ENCODE measurements at places on chromosomes 1 and 21.

DNA sequence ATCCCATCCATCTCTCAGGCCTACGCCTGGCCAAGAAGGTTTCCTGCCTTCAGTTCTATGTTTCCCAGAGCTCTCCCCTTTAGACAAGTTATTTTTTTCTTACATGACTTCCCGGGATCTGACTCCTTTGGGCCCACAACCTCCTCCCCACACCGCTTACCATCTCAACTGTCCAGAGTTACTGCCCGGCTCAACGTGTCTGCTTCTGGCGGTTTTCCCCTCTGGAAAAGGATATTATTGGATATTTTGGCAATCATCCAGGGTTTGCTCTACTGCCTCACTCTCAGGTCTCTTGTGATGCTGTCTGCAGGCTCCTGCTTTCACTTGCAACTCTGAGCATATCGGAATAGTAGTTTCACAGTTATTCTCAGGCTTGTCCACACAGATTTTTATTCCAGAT is 318.2 kb upstream of the CAMK1G start:
- H3K27ac ChIP-seq: no peak overlapping the region
- no peak overlapping the region for H3K4me3 ChIP-seq
- DNase-seq: no peak
- H3K4me1 ChIP-seq: no peaks in the 10 kb centered on the region
- no peaks in the 10 kb centered on the region for H3K36me3 ChIP-seq

DNA sequence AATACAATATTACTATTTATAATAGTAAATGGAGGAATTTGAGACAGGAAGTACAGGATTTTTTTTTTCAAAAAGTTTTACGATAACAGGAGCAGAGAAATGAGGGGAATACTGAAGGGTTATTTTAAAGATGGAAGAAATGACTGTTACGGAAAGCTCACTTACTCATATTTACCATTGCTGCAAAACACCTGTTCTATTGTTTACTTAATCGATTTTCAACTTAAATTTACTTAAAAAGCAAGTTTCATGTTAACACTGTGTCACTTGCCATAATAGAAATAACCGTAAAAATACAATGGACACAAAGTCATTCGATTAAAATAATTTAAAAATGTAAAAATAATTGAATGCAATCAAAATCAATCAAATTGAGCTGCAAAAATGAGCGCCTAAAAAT is 3.4 kb upstream of the EXO1 start:
- DNase-seq: no peak
- no peaks in the 10 kb centered on the region for H3K36me3 ChIP-seq
- H3K27me3 ChIP-seq: no peaks in the 10 kb centered on the region
- no peak overlapping the region for H3K4me3 ChIP-seq

GRCh38 chr21:45478115-45478801 is 64.0 kb downstream of the SLC19A1 start:
- DNase-seq: no peak
- H3K27ac ChIP-seq: peak overlapping the region; percentile 68
- no peak overlapping the region for H3K4me3 ChIP-seq
- H3K27me3 ChIP-seq: no peaks in the 10 kb centered on the region
- peaks cover 7% of the 10 kb centered on the region for H3K4me1 ChIP-seq

GRCh38 chr21:32248571-32249461 is 30.0 kb downstream of the MIS18A start:
- H3K27ac ChIP-seq: no peak overlapping the region
- H3K4me1 ChIP-seq: no peaks in the 10 kb centered on the region
- DNase-seq: no peak
- no peaks in the 10 kb centered on the region for H3K27me3 ChIP-seq
- H3K4me3 ChIP-seq: no peak overlapping the region
- H3K36me3 ChIP-seq: no peaks in the 10 kb centered on the region

GRCh38 chr1:34101151-34101550 is 63.9 kb downstream of the CSMD2 start:
- no peaks in the 10 kb centered on the region for H3K36me3 ChIP-seq
- H3K4me3 ChIP-seq: no peak overlapping the region
- no peaks in the 10 kb centered on the region for H3K4me1 ChIP-seq
- H3K27ac ChIP-seq: no peak overlapping the region
- no peak for DNase-seq
- no peaks in the 10 kb centered on the region for H3K27me3 ChIP-seq

- no peak for DNase-seq
- H3K4me1 ChIP-seq: peaks cover 11% of the 10 kb centered on the region
- no peak overlapping the region for H3K4me3 ChIP-seq
- H3K27ac ChIP-seq: no peak overlapping the region
- H3K27me3 ChIP-seq: no peaks in the 10 kb centered on the region
- no peaks in the 10 kb centered on the region for H3K36me3 ChIP-seq
Measured at GRCh38 chr1:40049725-40050124, 9.2 kb downstream of the CAP1 start.

DNA sequence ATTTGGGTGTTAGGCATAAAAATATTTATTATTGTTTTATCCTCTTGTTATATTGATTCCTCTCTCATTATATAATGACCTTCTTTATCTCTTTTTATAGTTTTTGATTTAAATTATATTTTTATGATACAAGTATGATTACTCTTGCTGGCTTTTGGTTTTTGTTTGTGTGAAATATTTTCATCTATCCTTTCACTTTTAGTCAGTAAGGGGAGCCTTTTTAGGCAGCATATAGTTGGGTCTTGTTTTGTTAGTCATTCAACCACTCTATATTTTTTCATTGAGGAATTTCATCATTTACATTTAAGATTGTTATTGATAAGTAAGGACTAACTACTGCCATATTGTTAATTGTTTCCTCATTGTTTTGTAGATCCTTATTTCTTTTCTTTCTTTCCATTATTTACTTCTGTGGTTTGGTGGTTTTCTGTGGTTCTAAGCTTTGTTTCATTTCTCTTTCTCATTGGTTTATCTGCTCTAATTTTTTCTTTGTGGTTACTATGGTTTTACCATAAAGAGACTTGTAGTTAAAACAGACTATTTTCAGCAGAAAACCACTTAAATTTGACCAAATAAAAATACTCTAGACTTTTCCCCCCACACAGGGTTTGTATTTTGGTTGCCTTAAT is 593.1 kb downstream of the NUF2 start:
- DNase-seq: no peak
- no peak overlapping the region for H3K4me3 ChIP-seq
- no peak overlapping the region for H3K27ac ChIP-seq
- no peaks in the 10 kb centered on the region for H3K36me3 ChIP-seq

GRCh38 chr21:35048183-35048601 is 910 bp downstream of the RUNX1 start:
- H3K27me3 ChIP-seq: no peaks in the 10 kb centered on the region
- no peaks in the 10 kb centered on the region for H3K36me3 ChIP-seq
- no peaks in the 10 kb centered on the region for H3K4me1 ChIP-seq
- H3K27ac ChIP-seq: no peak overlapping the region

Data from right lobe of liver (tissue), 6 donors.